ENCODE measurements at places on chromosomes 13 and 19. TPM values are rescaled to one million over a fixed set of nuclear protein-coding genes. Genes with fewer than 3 reads are reported as not detected.

Gene ZNF805
- total RNA-seq, result 20.2 TPM

Gene GRIN2D
- total RNA-seq, result 2.7 TPM

Gene TNNI3
- total RNA-seq, result 78.6 TPM

Gene SAE1
- 148 TPM for total RNA-seq

Gene NCR1
- not detected for total RNA-seq

Gene LILRA1
- total RNA-seq, result not detected

Gene FOSB
- 0.88 TPM for total RNA-seq

Gene SHC2
- total RNA-seq, result 56.9 TPM

Gene LCP1
- total RNA-seq, result 5.5 TPM

Gene CGB8
- total RNA-seq, result not detected

Gene ONECUT3
- not detected for total RNA-seq

Gene NOVA2
- total RNA-seq, result 0.35 TPM

Gene SLC10A2
- total RNA-seq, result not detected

Gene CDX2
- not detected for total RNA-seq

Gene CYP2A6
- 0.42 TPM for total RNA-seq

Gene UGGT2
- total RNA-seq, result 43.6 TPM

Gene KLK6
- total RNA-seq, result 0.30 TPM

Gene WDR87
- total RNA-seq, result not detected

Gene OVOL3
- not detected for total RNA-seq

Gene CCDC169
- 6.9 TPM for total RNA-seq

Gene SIX5
- 78.8 TPM for total RNA-seq

Gene REEP6
- total RNA-seq, result 52.7 TPM

Gene ATP4B
- not detected for total RNA-seq
